A549 treated with AZD2906 at 1 μM for 4 hours (cell line): ENCODE measurements at places on chromosomes 2 and 18. TPM values are rescaled to one million over a fixed set of nuclear protein-coding genes. Genes with fewer than 3 reads are reported as not detected.

Gene NFU1
- 35.8 to 48.7 TPM (median 45.8 TPM) in 5 replicates for total RNA-seq

Gene TMEM17
- total RNA-seq: 3.9 to 4.6 TPM (median 4.2 TPM) in 5 replicates

Gene TDRD15
- not detected in 5 replicates for total RNA-seq

Gene LINC00305
- not detected in 5 replicates for total RNA-seq

Gene ZNF385B
- 0.07 to 0.21 TPM (median 0.13 TPM) in 4 of 5 replicates, not detected in the other for total RNA-seq

Gene GREB1
- 2.3 to 4.1 TPM (median 3.5 TPM) in 5 replicates for total RNA-seq

Gene SCYGR6
- total RNA-seq: not detected in 5 replicates
